ENCODE measurements at places on chromosomes 11 and 22.

DNA sequence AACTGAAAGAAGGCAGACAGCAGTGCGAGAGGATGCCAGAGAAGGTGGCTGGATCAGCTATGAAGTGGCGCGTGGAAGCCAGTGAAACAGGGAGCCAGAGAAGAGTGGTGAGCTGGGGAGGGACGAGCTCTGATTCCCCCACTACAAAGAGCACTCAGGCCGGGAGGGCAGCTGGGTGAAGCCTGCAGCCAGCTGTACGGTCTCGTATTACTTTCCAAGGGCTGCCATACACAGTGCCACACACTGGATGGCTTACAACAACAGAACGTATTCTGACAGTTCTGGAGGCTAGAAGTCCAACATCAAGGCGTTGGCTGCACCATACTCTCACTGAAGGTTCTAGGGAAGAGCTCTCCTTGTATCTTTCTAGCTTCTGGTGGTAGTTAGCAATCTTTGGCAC is 47.1 kb upstream of the WNT11 start:
- DNase-seq: no peak

GRCh38 chr11:130839981-130840666 is 76.2 kb downstream of the SNX19 start:
- no peak for DNase-seq

- DNase-seq: no peak
These were observed 46.4 kb downstream of the RTN4R start for GRCh38 chr22:20221421-20222340.

- no peak for DNase-seq
These were observed 137.0 kb upstream of the RCN1 start for GRCh38 chr11:31953803-31954327.

- no peak for DNase-seq
These were observed 64.0 kb upstream of the PTPRJ start for GRCh38 chr11:47916361-47916841.

- DNase-seq: peak; percentile 20
These were observed 47.1 kb upstream of the SYT13 start for GRCh38 chr11:45333001-45333971.

DNA sequence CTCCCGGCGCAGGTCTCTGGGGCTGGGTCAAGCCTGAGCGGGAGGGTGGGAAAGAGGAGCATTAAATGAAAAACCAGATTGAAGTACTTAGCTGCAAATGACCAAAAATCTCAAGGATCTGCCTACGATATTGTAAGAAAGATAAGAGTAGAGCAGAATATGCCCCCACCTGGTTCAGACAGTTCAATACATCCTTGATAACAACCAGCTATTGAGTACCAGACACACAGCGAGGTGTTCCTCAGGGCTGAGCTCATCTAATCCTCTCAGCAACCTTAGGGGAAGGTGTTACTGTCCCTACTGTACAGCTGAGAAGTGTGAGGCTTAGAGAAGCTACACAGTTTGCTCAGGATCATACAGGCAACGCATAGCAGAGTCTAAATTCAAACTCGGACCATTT is 27.4 kb upstream of the HMGXB4 start:
- no peak for DNase-seq

- DNase-seq: no peak
These were observed 18.5 kb downstream of the GRK3 start for GRCh38 chr22:25582946-25583345.

DNA sequence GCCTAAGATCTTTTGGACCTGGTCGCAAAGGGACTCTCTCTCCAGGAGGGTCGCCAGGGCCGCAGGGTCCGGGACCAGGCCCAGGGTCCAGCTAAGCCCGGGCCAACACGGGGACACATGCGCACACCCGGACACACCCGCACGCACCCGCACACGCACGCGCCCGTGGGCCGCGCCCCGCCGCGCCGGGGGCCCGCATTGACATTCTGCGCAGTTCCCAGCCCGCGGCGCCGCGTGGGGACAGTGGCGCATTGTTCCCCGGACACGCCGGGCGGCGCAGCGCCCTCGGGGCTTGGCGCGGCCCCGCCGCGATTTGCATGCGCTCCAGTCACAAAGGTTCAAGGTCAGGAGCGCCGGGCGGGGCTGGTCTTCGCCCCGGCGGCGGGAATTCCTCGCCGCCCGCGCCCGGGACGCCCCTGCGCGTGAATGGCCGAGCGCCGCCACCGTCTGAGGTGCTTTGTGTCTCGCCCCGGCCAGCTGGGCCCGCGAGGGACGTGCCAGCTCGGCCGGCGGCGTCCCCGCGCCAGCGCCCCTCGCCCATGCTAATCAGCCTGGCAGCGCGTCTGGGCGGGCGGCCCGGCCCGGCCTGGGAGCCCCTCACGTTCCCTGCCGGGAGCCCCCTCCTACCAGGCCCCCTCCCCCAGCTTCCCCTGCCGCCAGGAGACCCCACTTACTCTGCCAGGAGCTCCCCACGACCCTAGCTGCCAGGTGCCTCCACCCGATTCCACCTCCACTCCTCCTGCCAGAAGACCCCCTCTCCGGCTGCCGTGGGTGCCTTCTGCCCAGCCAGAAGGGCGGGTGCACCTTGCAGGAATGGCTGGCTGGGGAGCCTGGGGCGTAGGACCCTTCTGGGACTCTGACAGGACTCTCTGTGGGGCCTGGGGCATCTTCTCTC is 50.5 kb upstream of the WNT7B start:
- no peak for DNase-seq

DNA sequence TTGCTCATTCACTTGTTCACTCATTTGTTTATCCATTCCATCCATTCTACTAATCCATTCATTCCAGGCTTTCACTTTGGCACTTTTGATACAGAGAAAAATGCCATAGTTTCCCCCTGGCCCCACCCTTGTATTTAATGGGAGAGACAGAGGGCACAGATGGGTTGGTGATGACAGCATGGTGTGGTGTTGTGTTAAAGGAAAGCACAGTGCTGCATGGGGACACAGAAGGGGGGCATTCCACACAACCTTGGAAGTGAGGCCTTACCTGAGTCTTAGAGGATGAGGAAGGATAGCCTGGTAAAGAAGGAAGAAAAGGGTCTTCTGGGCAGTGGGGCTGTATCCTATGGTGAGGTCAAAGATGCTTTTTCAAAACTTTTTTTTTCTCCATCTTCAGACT is 248.5 kb upstream of the C11orf87 start:
- no peak for DNase-seq

GRCh38 chr11:2419638-2420501 is 19.3 kb downstream of the TSSC4 start:
- no peak for DNase-seq

GRCh38 chr11:44301564-44302271 is 8.2 kb downstream of the ALX4 start:
- peak; percentile 28 for DNase-seq

GRCh38 chr11:112555491-112556364 is 295.1 kb upstream of the PLET1 start:
- DNase-seq: peak; percentile 49

- peak; percentile 80 for DNase-seq
These were observed 58.2 kb downstream of the ZNF280B start for GRCh38 chr22:22450343-22450839.

DNA sequence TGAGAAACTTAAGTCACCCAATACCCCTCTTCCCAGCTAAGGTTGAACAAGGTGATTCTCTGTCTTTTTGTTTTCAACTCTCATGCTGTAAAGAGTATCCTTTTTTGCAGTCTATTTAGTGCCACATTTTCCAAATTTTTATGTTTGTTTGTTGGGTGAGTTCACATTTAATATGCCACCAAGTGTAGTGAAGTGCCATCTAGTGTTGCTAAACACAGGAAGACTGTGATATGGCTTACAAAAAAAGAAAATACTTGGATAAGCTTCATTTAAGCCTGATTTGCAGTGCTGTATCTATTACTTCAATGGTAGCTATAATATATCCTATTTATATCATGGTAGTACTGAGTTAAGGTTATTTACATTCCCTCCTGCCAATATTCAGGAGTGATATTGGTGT is 319.2 kb upstream of the CHORDC1 start:
- DNase-seq: no peak

GRCh38 chr11:69819541-69820070 is 390 bp upstream of the FGF3 start:
- DNase-seq: no peak

GRCh38 chr11:12494699-12495098 is 117.3 kb downstream of the PARVA start:
- DNase-seq: no peak

- no peak for DNase-seq
These were observed 624 bp upstream of the DNAJB7 start for GRCh38 chr22:40862537-40862936.
